ENCODE measurements at places on chromosomes 11 and 22.

DNA sequence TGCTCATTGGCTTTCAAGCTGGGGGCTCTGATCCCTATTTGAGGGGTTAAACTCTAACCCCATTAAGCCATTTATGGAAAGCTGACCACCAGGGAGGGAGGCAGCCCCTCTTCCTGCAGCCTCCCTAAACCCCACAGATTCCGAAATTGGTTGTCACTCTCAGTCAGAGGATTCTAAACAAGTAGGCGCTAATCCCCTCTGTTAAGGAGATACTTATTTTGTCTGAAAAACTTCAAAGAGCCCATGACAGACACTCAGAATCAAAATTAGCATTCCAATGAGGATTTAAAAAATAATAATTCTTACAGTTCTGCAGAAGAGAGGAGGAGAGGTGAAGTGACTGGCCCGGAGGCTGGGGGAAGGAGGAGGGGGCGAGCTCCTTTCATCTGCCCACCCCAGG is 69.7 kb upstream of the LMO1 start:
- DNase-seq: no peak

DNA sequence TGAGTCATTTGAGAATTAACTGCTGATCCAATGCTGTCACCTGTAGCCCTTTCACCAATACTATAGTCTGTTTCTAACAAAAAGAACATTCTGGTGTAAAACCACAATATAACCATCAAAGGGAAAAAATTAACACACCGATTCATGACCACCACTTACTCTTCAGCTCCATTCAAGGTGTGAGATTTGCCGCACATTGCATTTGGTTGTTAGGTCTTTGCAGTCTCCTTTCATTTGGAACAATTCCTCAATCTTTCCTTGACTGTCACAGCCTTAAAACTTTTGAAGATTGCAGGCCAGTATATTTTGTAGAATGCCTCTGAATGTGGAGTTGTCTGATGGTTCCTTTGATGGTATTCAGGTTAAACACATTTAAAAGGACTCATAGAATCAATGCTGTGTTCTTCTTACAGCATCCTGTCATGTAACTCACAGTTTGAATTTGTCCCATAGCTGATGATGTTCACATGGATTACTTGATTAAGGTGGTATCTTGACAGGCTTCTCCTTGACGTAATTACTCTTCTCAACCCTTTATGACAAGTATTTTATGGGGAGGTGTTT is 63.6 kb downstream of the TNRC6B start:
- DNase-seq: no peak

- no peak for DNase-seq
Observed at GRCh38 chr22:35782504-35782903, 64.8 kb downstream of the APOL5 start.

DNA sequence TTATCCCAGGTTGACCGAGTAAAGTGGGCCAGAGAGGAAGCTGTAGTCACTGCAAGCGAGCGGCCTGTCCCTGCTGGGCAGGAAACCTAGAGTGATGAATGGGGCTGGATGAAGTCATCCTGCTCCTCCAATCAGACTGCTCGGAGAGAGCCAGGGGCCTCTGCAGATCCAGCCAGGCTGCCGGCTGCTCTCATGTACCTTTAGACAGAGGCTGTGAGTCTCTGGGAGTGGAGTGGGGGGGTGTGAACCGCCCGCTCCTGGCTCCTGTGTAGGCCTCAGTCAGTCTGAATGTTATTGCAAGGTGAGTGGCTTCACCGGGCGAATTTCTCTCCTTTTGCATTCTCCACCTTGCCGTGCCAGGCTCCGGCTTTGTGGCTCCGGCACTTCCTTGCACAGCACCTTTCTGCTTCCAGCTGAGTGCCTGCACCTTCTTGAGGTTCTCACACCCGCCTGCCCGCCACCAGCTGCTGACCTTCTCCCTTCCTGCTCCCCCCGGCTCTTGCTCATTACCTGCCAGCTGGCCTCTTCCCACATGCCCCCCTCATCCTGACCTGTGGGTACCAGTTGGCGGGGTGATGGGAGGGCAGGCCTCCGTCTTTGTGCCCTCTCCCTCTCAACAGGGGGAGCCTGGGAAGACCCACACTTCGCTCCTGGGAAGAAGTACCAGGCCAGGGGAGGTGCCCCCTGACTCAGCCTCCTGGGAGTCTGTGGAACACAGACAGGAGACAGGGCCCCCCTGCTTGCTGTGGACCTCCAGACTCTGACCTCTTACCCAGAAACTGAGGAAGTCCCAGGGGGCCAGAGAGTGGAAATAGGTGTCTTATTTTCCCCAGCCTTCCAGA is 79.9 kb downstream of the GRAMD1B start:
- DNase-seq: no peak

GRCh38 chr11:89235976-89236375 is 58.3 kb downstream of the TYR start:
- DNase-seq: no peak

GRCh38 chr11:66073669-66074068 is 3.6 kb downstream of the PACS1 start:
- DNase-seq: no peak

Measured in DMS79 treated with DMSO at 0.1 percent for 48 hours (cell line).